ENCODE measurements at places on chromosomes 7 and 10.
A peak's percentile ranks its signal among the peaks of the same experiment; 100 is the strongest.

DNA sequence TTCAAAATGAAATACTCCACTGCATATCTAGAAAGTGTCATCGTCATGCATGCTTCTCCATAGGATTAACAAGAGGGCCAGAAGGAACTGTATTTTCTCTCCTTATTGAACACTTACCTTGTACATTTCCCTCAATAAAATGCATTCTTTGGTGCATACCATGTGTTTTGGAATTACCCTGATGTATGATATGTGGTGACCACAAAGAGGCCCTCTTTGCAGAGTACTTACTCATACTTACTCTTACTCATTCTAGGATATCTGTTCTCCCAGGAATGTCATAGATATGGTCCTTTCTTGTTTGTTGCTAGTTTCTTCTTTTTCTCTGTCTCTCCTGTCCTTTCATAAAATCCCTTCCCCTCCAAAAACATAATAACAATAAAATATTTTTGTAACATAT, 1087.1 kb upstream of the POT1 start:
- no peak for DNase-seq

GRCh38 chr10:122709971-122710370, 10.3 kb upstream of the C10orf120 start:
- no peak for DNase-seq

- no peak for DNase-seq
Measured at GRCh38 chr7:67571026-67571545, 574.5 kb downstream of the TYW1 start.

GRCh38 chr7:28096713-28097112, 83.9 kb downstream of the JAZF1 start:
- peak; percentile 53 for DNase-seq

- no peak for DNase-seq
Measured at GRCh38 chr10:103280506-103280905, 3.6 kb downstream of the INA start.

- no peak for DNase-seq
Measured at GRCh38 chr10:123583639-123584418, 82.3 kb upstream of the GPR26 start.
